BE2C (cell line): ENCODE measurements at places on chromosomes 13 and 19.

GRCh38 chr13:98970330-98970729, 7.5 kb downstream of the DOCK9 start:
- no peak for DNase-seq

DNA sequence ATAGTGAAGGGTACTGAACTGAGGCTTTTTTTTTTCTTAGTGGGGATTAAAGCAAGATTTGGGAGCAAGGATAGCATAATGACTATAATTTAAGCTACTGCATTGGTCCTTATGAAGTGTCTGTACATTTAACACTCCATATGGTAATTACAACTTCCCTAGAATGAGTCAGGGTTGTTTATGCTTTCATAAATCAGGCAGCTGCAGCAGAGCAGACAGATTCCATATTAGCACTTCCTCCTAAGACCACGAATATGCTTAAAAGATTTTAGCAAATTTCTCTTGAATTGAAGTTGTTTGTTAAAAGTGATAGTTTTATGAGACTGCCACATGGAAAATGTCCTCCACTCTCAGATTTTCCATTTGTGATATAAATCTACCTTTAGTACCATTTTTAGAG, 401.1 kb upstream of the SPRY2 start:
- DNase-seq, result no peak

GRCh38 chr13:111204438-111205177, 89.5 kb downstream of the ARHGEF7 start:
- no peak for DNase-seq

DNA sequence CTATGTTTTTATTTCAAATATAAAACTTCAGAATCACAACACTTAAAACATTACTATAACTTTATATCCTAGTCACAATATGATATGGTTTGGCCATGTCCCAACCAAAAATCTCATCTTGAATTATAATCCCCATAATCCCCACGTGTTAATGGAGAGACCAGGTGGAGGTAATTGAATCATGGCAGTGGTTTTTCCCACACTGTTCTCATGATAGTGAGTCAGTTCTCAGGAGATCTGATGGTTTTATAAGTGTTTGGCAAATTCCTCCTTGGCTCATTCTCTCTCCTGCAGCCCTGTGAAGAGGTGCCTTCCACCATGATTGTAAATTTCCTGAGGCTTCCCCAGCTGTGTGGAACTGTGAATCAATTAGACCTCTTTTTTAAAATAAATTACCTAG, 307.6 kb downstream of the SPRY2 start:
- no peak for DNase-seq

DNA sequence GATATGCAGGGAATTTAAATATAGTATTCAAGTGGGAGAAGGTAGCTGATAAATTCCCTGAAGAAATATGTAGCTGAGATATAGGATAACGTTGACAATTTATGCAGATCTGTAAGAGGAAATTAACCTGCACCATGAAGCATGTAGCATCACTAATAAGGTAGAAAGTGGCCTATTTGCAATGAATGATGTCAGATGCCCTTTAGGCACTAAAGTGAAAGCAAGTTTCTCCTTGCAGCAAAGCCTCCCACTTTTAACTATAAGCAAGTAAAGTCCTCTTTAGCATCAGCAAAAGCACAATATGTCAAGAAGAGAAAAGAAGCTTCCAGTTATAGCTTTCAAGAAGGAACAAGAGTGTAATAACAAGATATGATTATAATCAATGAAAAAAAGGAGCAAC, 102.5 kb upstream of the SLITRK1 start:
- no peak for DNase-seq

- no peak for DNase-seq
These were observed 1815.5 kb downstream of the SLITRK5 start for GRCh38 chr13:89486709-89487108.

DNA sequence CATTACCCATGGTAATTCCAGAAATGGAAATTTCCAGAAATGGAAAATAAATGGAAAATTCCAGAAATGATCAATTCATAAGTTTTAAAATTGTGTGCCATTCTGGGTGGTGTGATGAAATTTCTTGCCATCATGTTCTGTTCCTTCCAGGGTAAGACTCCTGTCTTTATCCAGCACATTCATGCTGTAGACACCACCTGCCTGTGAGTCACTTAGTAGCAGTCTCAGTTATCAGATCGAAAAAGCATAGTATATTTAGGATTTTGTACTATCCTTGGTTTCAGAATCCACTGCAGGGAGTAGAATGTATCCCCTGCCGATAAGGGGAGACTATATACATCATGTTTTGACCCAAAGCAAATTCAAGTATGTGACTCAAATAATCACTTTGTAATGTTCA, 26.7 kb upstream of the CSNK1A1L start:
- DNase-seq, result no peak

DNA sequence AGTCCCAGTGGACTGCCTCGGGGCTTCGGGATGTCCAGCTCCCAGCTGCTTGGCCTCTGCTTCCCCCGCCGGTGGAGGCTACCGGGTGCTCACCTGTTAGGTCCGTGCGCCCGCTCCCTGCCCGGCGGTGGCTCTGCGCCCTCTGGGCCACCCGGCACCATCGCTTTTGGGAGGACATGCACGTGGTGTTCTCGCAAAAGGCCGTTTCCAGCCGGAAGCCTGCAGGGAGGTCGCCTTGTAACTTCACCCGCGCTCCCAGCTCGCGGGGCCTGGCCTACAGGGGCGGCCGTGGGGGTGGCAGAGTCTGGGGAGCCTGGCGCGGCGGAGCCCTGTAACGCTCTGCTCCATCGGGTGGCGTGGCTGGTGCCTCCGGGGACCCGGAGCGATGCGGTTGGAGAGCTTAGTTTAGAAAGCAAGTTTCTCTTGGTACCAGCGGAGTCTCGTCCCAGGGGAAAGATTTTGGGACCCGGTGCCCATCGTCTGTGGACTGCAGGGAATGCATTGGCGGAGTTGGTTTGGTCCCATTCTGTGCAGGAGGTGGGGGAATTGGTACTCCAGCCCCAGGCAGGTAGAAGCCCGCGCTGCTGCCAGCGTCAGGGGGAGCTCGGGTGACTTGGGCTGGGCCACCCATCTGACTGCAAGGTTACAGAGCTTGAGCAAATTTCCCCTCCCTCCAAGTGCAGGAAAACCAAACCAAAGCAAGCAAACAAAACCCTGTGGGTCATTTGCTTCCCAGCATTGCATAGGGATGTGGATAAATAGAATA, 673 bp downstream of the SPATA13 start:
- peak; percentile 15 for DNase-seq

DNA sequence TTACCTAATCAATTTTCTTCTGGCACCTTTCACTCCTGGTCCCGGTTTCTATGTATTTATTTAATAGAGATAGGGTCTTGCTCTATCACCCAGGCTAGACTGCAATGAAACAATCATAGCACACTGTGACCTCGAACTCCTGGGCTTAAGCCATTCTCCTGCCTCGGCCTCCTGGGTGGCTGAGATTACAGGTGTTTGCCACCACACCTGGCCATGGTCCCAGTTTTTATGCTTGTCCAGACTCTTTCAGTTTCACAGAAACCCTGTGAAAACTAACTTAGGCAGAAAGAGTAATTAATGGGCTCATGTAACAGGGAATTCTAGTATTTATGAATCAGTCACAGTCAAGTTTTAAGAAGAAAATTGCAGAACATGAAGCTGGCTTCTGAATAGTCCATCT, 9.0 kb upstream of the STK24 start:
- DNase-seq, result no peak

DNA sequence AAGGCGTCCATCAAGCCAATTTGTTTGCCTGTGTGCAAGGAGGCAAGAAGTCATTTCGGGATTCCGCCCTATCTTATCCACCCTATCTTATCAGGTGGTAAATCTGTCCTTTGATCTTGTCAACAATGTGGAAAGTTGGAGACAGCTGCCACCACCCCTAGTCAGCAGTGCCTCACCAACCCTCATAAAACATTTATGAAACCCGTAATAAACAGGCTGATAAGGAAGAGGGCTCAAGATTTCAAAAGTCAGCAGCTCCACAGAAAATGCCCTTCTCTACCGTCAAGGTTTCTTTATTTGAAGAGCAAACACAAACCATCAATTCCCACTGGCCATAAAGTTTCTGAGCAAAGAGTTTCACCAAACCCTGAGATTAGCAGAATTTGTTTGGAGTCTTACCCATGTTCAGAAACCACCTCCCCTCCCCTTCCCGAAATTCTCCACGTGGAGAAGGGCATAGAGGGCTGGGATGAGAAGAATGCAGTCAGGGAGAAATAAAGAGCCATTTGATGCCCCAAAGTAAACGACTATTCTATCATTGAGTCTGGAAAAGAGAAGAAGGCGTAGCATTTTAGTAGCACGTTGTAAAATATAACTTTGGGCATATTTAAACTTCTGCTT, 196.0 kb upstream of the GPR12 start:
- no peak for DNase-seq

GRCh38 chr13:36362251-36362650, 16.1 kb upstream of the SPART start:
- DNase-seq, result no peak

- DNase-seq, result no peak
These were observed 36.1 kb downstream of the ZSWIM9 start for GRCh38 chr19:48206397-48207093.

GRCh38 chr19:1847684-1848398, 442 bp downstream of the REXO1 start:
- peak; percentile 60 for DNase-seq

GRCh38 chr13:105184201-105184600, 1351.3 kb downstream of the EFNB2 start:
- DNase-seq, result no peak

GRCh38 chr13:102169471-102170015, 232.3 kb downstream of the FGF14 start:
- no peak for DNase-seq

DNA sequence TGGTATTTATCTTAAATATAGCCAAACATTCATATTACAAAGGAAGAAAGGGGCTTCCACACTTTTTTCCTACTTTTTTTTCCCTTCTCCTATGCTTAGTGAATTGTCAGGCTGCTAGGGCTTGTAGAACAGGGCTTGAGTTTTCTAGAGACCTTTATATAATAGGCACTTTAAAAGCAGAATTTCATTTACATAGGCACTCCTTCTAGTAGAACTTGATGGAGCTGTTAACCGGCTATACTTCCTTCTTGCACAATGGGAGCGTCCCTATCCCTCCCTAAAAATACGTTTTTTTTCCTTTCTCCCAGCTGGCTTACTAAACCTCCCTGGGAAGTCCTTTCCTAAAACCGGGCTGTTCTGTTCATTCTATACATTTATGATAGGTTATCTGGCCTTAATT, 1.1 kb downstream of the TRIM13 start:
- no peak for DNase-seq

DNA sequence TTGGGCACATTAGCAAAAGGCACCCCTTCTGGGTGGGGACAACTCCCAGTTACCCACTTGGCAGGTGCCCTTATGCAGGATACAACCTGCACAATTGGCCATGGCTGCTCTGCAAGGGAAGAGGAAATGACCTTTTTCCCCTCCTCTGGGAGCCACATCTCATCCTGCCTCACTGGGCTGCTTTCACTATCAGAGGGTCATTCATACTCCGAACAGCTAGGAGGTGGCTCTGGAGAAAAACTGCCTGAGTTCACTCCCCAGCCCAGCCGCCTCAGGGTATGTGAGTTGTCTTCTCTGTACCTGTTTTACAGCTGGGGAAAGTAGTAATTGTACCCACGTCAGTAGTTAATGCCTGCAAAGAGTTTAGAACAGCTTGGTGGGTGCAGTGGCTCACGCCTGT, 7.1 kb upstream of the ACTN4 start:
- DNase-seq, result no peak

DNA sequence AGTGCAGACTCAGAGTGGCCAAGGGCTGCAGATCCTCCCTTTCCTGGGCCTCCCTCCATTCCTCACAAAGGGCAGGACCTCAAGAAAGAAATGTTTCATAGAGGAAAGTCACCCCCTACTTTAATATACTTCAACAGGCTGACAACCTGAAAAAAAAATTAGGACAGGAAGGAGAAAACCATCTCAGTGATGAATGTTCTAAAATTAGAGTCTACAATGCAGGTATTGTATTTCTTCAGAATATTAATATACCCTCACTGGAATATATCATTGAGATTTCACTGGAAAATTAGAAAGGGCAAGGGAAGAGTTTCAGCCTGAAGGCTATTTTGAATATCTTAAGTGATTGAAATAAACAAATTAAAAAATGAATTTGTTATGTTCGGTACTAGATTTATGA, 176.9 kb downstream of the DNAJC15 start:
- DNase-seq, result no peak

DNA sequence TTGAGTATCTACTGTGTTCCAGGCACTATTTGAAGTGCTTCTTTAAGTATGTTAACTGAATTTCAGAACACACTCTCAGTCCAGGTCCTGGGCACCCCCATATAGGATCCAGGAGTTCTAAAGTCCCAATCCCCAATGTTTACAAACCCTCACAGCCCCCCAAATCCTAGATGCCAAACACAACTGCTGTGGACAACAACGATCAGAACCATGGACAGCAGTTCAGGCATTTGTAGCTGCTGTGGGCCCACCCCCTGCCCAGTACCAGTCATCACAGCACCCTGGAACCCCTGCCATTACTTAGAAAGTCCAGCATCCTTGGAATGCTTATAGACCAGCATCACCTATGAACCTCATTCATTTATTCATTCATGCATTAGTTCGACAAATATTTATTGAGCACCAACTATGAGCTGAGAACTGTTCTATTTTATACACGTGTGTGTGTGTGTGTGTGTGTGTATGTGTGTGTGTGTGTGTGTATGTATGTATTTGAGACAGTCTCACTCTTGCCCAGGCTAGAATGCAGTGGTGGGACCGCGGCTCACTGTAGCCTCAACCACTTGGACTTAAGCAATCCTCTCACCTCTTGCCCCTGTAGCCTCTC, 19.3 kb upstream of the SDHAF1 start:
- DNase-seq, result no peak

DNA sequence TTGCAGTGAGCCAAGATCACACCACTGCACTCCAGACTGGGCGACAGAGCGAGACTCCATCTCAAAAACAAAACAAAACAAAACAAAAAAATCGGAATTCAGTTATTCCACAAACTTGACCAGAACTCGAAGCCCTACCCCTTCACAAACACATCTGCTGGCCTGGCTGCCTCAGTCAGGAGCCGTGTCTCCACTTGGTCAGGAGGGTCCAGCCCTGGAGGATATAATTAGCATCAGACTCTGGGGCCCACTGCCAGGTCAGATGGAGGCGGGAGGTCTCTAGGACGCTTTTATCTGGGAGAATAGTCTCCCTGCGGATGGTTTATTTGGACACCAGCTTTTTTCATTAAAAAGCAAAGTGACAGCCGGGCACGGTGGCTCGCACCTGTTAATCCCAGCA, 8.0 kb downstream of the ELL start:
- DNase-seq, result no peak

DNA sequence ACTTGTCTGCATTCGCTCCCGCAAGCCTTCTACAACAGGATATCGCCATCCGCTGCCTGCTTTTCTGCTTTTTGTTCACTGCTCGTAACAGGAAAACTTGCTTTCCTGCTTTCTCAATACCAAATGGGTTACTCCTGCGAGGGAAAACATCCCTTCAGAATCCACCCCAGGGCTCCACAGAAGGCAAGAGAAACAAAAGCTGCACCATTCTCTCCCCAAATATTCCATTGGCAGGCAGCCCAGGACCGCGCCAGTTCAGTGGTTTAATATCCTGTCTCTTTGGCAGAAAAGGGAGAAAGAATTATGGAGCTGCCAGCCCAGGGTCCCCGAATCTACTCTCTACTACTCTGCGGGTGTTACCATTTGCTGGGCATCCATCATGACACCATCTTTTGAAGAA, 84.7 kb upstream of the DOCK9 start:
- no peak for DNase-seq
